Activated T-cell treated with anti-CD3 and anti-CD28 coated beads, Interleukin-2, amount 50 U/mL, for 72 hours (primary cell): ENCODE measurements at places on chromosomes 4 and X.

DNA sequence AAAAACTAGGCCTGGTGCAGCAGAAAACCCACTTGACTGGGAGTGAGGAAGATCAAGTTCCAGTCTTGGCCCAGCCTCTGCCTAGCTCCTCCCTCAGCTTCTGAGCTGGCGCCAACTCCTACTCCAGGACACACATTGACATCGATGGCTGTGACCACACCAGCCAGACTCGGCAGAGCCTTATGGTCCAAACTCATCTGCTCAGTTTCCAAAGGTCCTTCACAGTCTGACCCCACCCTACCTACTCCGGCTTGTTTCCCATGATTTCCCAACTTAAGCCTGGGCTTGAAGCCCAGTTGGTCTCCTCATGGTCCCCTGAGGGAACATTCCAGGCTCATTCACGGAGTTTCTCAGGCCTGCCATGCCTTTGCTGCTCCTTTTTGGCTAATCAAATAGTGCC lies 10.1 kb downstream of the ELF4 start:
- DNase-seq: no peak

- no peak for DNase-seq
These were observed 21.1 kb upstream of the HMX1 start for GRCh38 chr4:8892556-8893226.

DNA sequence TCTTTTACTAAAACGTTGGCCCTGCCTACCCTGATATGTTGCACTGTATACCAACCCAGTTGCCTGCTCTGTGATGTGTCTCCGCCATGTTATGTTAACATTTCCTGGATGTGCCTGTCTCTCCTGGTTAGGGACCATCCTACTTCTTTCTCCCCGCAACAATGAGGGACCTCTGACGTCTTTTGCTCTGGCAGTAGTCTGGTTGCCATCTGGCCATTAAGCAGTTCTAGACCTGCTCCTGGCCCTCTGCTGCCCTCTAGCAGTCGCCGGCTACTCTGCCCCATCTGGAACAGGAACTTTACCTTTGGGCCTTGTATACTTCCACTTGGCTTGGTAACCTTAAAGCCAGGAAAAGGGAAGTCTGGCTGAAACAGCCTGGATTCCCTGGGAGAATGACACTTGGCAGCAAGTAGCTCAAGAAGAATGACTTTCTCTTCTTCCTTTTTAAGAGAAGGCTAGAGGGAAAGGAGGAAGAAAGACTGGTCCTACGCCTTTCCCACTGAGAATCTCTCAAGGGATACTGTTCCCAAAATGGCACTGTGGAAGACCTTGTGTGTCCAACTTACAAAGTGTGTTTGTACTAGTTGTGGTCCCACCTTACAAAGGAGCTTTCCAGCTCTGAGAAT lies 63.5 kb downstream of the GPC3 start:
- peak; percentile 58 for DNase-seq

- no peak for DNase-seq
These were observed 124.5 kb upstream of the NOCT start for GRCh38 chr4:138890891-138891570.

DNA sequence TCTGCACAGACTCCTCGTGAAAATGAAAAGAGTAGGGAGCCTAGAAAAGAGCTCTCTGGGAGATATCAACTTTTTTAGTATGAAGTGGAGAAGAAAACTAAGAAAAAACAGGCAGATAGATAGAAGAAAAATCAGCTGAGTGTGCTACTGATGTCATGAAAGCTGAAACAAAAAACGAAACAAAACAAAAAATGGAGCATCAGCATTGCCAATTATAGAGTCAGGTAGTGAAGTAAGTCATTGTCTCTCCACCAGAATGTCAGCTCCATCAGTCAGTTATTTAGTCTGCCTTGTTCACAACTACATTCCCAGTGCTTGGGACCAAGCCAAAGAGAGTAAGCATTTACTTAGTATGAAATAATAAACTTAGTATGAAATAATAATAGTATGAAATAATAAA lies 595.1 kb downstream of the STPG2 start:
- DNase-seq: no peak

DNA sequence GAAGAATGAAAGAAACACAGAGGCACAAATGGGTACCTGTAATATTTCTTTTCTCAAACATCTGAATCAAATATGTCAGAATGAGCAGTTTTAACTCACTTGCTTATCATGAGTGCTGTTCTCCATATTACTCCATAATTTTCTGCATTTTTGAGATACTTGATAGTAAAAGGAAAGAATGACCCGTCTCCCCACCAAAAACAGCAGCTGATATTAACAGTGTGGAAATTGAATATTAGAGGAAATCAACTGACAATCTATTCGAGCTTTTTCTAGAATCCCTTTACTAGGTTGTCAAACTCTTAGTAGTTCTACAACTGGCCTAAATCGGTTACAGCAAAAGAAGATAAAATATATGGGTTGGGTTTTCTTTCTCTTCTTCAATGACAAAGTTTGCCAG lies 49.9 kb upstream of the HELT start:
- DNase-seq: no peak

- peak; percentile 57 for DNase-seq
These were observed 808 bp downstream of the PRDM5 start for GRCh38 chr4:120921456-120922380.

GRCh38 chr4:61837395-61837794 lies 637.3 kb downstream of the ADGRL3 start:
- DNase-seq: no peak

DNA sequence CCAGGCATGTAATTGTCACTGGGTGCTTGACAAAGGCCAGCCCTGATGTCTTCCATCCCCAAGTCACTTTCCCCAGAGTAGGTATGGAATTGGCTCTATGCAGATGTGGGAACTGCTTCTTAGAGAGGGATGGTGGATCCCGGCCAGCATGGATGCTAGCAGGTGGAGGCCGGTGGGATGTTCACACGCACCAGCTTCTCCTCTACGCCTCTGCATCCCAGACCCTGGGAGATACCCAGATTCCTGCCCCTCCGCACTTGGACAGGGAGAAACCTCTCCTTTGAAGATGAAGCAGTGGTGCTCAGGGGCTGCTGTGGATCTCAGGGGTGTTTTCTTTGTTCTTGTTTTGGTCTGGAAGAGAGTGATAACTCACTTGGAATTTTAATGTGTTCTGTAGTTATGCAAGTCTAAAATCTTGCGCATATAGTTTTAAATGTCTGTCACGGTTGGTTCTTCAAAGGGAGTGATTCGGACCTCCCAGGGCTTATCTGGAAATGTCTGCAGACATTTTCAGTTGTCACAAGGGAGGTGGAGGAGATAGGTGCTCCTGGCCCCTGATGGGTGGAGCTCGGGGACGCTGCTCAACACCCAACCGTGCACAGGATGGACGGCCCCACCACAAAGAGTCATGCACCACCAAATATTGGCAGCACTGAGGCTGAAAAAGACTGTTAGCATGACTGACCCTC lies 308.0 kb downstream of the DHRSX start:
- DNase-seq: no peak

DNA sequence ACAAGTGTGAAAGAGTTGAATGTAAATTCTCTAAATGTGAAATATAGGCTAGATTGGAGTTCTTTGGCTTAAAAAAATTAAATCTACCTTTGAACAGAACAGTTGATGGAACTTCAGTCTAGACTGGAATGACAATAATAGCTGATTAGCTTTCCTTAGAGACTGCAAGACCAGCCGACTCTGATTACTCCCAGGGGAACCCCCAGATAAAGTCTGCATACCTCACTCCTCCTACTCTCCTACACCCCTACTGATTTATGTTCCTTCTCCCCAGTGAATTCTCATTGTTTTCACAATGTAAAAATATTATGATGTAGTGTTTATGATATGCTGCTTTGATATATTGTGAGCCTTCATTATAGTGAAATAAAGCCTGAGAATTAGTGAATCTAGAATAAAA lies 241.3 kb downstream of the CFAP299 start:
- DNase-seq: no peak

DNA sequence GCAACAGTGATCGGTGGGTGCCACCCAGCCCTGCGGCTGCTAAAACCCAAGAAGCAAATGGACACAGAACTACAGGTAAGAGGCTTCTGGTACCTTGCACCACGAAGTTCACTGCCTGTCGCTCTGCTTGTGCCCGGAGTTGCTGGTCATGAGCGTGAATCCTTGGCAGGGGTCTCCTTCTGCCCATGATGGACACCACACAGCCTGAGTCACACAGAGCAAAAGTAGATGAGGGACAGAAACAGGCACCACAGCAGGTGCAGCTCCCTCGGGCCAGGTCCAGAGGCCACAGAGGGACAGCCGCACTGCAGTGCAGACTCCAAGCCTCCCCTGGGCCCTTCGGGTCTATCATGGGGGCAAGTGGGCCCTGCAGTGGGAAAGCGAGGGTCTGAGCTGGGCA lies 22.4 kb downstream of the NAT8L start:
- DNase-seq: no peak

- no peak for DNase-seq
These were observed 143.4 kb downstream of the TRIML1 start for GRCh38 chr4:188282471-188283232.

GRCh38 chr4:99430106-99430505 lies 5.0 kb downstream of the ADH7 start:
- no peak for DNase-seq

DNA sequence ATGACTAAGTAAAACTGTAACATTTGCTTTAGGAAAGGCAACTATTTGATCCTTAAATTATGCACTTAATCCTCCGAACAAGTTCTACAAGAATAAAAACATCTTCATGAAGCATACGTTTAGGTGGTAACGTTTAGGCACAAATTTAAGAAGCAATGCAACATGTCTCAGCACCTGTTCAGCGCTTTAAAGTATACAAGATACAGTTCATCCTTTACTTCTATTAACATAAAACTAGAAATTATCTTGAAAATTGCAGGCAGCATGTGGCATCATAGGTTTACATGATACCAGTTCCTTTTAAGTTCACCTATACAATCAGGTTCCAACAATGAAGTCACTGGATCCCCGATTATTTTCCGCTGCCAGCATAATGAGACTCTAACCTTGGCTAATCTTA lies 1.5 kb downstream of the PLA2G12A start:
- DNase-seq: no peak

DNA sequence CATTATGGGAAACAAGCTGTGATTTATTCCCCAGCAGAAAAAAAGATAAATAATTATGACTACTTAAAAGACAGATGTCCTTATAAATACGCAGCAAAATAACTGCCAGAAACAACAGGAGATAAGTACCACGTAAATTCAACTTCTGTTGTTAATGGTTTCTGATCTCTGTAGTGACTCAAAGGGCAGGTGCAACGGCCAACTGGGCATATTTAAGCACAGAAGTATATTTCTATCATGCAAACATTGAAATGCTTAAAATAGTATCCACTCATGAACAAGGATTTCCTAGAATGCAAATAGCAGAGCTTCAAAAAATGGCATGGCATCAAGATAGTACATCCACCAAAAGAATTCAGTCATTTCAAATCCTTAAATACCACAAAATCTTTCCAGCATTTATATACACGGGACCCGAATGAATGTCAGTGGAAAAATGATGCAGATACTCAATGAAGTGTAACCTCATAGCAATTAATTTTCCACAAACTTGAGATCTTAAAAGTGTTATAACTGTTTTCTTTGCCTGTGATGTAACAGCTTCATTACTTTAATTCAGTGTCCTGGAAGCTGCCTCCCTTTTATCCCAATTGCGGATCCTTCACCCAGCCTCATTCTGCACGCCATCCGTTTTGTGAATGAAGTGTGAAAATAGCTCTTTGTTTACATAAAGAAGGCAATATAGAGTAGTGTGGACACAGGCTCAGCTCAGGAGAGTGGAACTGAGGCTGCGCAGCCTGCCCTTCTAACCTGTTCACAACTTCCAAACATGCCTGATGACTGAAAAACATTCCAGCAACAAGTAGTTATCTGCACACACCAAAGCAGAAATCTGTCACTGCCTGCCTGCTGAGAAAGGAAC lies 10.2 kb downstream of the PDGFC start:
- DNase-seq: no peak

DNA sequence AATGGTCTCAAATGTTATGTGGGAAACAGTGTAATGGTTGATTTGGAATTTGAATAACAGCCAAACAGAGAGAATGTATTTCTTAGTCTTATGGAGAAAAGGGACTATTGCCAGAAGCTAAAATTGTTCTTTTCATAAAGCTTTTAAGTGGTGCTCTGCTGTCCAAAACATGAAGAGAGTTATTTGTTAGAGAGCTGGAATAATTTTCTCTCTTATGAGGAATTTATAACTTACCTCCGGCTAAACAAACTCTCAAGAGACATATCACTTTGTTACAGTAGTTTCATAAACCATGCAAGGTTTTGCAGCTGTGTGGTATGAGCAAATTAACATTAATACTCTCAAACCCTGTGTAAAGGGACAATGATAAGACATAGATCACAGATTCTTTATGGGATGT lies 28.6 kb downstream of the SULT1B1 start:
- no peak for DNase-seq

DNA sequence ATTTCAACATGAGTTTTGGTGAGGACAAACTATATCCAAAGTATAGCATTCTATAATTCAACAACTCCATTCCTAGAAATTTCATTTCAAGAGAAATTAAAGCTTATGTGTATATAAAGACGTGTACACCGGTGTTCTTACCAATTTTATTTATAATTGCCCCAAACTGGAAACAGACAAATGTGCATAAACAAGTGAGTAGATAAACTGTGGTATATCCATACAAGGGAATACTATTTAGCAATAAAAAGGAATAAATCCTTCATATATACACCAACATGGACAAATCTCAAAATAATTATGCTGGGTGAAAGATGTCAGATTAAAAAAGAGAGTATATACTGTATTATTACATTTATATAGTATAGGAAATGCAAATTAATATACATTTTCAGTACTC lies 19.9 kb downstream of the HNRNPH2 start:
- DNase-seq: no peak

GRCh38 chr4:8838961-8839431 lies 32.6 kb downstream of the HMX1 start:
- no peak for DNase-seq

GRCh38 chr4:72505314-72505744 lies 63.7 kb downstream of the ADAMTS3 start:
- DNase-seq: no peak

DNA sequence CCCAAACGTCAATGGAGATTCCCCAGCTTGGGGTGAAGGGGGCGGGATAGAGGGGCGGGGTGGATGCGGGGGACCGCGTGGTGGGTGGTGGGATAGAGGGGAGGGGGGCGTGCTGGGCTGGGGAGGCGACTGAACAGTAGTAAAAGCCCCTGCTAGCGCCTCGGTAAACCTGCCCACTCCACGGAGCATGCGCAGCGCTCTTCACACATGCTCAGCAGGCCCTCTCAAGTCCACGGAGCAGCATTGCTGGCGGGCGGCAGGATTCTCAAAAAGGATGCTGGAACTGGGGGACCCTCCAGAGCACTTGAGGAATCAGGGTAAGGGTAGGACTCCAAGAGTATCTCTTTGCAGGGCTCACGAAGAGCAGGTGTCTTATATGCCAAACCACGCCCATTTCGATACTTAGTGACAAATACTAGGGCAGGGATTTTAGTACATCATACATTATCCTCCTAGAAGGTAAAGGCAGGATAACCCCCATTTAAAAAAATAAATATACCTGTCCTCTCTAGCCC lies 378 bp upstream of the RPS6KA6 start:
- DNase-seq: no peak

- no peak for DNase-seq
These were observed 60.6 kb upstream of the NAP1L5 start for GRCh38 chr4:88758264-88758663.

- DNase-seq: peak; percentile 32
These were observed 99.3 kb upstream of the ARMCX2 start for GRCh38 chrX:101759000-101759399.

- DNase-seq: no peak
These were observed 29.2 kb downstream of the IGFBP7 start for GRCh38 chr4:57080781-57081650.
